ENCODE measurements at places on chromosomes 7 and 10.
A peak's percentile ranks its signal among the peaks of the same experiment; 100 is the strongest.

DNA sequence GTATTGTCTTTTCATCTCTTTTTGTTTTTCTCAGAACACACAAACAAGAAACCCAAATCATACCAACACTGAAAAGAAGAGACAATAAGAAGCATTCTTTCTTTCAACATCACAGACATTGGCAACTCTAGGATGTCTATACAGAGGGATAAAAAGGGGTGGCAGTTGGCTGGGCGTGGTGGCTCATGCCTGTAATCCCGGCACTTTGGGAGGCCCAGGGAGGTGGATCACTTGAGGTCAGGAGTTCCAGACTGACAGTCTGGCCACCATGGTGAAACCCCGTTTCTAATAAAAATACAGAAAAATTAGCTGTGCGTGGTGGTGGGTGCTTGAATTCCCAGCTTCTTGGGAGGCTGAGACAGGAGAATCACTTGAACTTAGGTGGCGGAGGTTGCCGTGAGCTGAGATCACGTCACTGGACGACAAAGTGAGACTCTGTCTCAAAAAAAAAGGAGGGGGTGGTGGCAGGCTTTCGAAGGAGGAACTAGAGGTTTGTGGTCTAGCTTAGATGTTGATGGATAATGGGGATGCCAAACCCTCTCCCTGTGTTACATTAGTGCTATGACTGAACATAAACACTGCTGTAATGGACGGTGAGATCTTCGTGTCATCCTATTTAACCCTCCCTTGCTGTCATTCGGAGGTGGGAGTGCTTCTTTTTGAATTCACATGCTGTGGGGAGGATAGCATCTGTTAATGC, 9.4 kb downstream of the CNNM2 start:
- DNase-seq, result no peak

DNA sequence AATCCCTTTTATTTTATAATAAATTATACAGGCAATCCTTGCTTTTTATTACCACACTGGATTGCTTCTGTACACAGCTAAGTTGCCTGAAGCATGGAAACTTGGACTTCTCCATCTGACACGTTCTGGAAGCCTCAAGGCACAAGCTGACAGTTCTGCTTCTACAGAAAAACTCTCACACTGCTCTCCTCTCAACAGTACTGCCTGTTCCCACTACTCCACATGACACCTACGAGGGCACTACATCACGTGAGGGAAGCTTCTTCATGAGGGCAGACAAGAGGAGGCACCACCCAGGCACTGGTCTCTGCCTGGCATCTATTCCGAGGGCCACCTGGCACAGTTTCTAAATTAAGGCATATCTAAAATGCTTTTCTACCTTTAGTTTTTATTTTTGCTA, 16.8 kb upstream of the FAM133B start:
- no peak for DNase-seq

GRCh38 chr7:12827920-12828319, 140.5 kb downstream of the ARL4A start:
- DNase-seq, result no peak

DNA sequence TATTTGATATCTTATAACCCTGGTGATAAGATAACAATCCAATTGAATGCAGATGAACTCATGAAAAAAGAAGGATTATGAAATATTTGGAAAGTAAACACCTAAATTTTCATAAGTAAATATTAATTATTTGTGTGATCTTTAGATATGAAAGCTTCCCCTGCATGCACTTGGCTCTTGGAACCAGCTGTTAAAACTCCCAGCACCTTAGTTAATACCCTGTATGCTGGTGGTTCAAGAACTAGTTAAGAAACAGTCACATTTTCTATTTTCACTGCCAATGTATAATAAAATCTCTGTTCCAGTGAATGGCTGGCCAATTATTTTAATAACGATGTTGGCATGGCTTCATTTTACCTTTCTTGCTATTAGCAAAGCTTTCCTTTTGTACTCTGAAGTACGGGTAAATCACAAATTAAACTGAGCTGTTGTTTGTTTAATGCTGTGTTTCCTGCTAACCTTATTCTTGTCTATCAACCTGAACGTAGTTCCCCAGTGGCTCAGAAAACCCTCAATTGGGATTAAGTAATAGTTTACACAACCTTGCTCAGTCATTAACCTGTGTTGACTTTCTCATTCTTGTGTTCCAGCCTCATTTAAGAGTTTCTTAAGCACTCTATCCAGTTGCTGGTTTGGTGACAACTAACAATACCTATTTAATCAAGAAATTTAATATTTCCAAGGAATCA, 38.9 kb downstream of the MET start:
- no peak for DNase-seq

- peak; percentile 87 for DNase-seq
Measured at GRCh38 chr10:77566236-77566635, 71.4 kb downstream of the KCNMA1 start.

DNA sequence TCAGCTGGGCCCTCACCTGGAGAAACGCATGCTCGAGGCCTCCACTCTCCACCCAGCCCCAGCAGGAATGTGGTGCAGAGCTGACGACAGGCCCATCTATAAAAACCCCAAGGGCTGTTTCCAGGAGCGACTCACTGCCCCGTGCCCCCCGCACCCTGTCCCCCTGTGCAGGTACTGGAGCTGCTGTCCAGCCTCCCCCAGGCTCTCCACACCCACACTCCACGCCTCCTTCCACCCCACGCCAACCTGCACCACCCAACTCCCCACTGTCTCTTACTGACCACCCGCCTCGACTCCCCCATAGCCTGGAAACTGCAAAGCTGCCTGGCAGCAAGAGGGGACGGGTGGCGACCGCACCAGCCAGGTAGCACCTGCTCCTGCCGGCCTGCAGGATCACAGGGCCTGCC, 43.3 kb downstream of the DIP2C start:
- no peak for DNase-seq

GRCh38 chr7:123154231-123154860, 45.4 kb downstream of the SLC13A1 start:
- DNase-seq, result peak; percentile 91

DNA sequence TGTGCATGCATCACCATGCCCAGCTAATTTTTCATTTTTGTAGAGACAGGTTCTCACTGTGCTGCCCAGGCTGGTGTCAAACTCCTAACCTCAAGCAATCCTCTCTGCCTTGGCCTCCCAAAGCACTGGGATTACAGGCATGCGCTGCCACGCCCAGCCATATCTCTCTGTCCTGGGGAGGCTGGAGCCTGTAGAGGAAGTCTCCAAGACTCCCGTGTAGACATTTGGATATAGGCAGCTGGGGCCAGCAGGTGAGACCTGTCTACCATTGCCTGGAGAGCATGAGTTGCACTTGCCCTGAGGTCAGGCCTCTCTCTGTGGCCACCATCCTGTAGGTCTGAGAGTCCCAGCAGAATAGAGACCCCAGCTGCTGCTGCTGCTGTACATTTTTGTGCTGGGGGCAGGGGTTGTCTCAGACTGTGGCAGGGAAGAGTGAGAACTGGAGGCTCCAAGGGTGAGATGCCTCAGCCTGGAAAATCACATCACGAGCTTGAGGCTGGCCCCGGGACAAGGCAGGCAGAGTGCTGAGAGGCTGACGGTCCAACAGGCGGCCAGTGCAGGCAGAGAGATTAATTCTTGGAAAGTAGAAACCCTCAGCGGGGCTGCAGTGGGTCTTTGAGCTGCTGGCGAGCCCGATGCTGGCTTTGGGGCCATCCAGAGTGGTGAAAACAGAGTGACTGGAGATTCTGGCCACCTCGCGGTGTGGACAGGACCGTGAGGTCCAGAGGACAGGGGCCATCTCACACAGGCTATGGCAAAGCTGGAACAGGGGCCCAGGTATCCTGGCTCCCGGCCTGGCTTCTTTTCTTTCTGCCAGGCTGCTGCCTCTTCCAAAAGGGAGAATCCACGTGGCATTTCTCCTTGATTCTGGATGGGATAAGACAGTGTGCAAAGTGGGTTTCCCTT, 60.9 kb downstream of the TMEM270 start:
- DNase-seq, result peak; percentile 64

DNA sequence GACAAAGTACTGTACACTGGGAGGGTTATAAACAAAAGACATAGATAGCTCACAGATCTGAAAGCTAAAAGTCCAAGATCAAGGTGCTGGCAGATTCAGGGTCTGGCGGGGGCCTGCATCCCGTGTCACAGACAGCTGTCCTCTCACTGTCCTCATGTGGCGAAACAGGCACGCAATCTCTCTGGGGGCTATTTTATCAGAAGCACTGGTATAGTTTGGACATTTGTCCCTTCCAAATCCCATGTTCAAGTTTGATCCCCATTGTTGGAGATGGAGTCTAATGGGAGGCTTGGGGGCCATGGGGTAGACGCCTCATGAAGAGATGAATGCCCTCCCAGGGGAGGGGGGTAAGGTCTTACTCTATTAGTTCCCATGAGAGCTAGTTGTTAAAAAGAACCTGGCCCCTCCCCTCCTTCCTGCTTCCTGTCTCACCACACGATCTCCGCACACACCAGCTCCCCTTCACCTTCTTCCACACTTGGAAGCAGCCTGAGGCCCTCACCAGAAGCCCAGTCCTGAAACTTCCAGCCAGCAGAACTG, 72.5 kb upstream of the UCN3 start:
- DNase-seq, result no peak

DNA sequence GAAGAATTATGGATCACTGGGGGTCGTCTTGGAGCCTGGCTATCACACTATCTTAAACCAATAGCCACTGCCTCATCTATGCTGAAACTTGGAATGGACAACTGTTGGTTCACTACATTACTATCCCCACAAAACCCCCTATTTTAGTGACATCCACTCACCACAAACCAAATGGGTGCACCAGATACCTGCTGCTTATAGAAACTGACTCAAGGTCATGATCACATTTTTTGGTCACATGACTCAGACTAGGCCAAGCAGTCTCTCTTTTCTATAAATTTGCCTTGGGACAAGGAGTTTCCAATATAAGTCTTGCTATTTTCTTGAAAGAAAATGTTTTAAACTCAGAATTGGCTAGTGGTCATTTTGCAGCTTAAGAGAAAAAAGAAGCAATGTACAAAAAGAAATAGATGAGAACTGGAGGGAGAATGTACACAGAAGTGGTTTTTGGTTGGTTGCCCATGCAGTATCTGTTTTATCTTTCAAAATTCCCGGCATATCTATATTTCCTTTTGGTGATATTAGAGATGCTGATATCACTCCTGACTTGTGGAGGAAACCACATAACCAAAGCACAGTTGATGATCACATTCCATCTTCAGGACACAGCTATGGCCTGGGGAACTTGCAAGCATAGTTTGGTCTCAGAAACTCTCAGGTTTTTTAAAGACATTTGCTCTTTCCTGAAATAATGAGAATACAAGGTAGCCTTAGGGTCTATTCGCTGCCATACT, 85.2 kb upstream of the CACNA2D1 start:
- DNase-seq, result no peak

DNA sequence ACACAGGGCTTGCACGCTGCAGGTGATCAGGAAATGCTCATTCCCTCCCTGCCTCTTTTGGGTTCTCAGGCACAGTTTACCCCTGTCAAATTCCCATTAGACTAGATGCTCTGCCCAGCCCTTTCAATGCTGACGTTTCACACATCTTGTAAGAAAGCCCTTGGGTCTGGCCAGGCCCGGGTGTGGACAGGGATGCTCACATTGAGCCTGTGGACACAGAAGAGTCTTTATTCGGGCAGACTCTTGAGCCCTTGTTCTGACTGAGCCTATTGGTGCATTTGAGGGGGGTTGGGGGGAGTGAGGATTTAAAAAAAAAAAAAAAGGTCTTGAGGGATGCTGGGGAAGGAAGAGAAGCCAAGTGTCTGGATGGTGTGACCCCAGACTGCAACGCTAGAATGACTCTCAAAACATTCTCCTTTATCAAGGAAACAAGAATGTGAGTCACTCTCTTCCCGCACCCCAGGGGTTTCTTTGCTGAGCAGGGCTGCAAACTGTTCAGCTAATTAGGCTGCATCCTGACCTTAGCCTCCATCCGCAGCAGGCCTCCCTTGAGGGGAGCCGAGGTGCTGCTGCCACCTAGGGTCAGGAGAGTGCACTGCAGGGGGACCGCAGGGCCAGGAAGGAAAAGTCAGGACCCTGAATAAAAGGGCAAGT, 53.6 kb upstream of the TMEM72 start:
- peak; percentile 81 for DNase-seq

Measured in tongue (tissue), 3 donors.